ENCODE measurements at places on chromosomes 16 and 17. TPM values are rescaled to one million over a fixed set of nuclear protein-coding genes. Genes with fewer than 3 reads are reported as not detected.
A peak's percentile ranks its signal among the peaks of the same experiment; 100 is the strongest.

DNA sequence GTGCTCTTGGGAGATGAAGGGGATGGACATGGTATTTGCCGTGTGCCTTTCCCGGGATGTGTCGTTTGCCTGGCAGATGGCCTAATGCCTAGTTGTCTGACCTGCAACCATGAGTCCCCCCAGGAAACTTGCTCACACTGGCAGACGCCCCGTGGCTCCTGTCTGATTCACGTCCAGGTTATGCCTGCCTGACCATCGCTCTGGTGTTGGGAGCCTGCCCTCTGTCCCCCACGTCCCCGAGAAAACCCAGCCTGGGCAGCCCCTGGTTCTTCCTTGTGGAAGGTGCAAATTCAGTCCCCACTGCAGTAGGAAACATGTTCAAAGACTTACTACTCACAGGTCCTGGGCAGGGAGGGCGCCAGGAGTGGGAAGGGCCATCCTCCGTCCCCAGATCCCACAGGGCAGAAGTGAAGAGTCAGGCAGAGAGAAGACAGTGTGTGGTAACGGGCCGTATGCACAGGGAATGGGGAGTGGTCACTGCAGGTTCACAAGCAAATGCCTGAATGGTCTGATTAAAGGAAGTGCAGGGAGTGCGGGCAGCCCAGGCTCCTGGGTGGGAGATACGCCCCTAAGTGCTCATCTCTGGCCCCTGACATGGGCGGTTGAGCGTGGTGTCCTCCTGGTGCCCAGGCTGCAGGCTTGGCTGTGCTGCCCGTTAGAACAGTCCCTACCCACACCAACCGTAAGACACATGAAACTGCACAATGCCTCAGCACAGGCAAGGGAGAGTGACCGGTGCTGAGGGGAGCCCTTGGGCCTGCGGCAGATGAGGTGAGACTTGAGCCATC is 4.2 kb upstream of the SNAI3 start:
- DNase-seq, result no peak

DNA sequence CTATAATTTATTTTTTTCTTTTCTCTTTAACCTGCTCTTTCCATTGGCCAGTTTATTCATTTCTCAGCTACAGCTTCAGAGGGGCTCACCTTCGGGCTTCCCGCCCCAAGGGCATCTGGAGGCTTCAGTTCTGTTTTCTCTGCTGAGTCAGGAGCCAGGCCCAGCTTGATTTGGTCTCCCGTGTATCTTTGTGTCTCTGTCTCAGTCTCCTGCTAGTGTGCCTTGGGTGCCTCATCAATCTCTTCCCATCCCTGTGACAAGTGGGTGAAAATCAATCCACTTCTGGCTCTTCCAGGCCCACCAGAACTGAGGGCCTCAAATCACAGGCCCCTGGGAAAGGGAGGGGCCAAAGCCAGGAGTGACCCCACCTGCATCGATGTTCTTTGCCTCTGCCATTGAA is 72.1 kb downstream of the CCDC182 start:
- DNase-seq, result no peak

DNA sequence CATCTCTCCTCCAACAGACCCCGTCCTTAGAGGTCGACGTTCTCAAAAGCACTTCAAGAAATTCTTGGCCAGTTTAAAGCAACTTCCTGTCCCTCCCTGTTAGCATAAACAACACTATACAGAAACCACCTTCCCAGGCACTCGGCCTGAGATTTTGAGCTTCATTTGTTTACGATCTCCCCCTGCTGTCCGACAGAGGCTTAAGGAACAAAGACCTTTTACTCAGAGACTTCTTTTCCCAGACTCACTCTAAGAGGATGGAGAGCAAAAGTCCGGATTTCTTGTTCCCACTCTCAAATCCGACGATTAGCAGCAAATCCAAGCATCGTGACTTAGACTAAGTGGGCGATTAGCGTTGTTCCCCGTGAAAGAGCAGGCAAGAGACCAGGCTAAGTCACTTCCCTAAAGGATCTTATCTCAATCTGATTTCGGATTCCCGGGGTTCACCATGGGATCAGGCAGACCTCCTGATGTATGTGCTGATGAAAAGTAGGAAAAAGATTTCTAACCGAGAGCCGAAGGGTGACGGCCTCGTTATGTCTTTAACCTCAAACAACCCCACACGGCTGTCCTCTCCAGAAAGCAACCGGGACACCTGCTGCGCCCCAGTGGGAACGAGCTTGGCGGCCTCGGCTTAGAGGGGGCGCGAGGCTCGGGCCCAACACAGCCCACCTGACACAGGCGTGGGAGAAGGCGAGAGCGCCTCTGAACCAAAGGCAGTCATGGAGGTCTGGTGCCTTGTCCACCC is 598 bp downstream of the INPP5K start:
- DNase-seq, result peak; percentile 82

The CTRL gene
- 3.3 TPM for total RNA-seq

The NPIPB12 gene
- 51.3 TPM for total RNA-seq

The ADAMTS18 gene
- 0.07 TPM for total RNA-seq

All from H9 (cell line).